Inflammatory macrophage treated with lipopolysaccharide for 4 hours (primary cell): ENCODE measurements at places on chromosomes 1 and 21.
A peak's percentile ranks its signal among the peaks of the same experiment; 100 is the strongest.

GRCh38 chr1:183995322-183996039, 42.0 kb downstream of the COLGALT2 start:
- DNase-seq, result no peak

- no peak for DNase-seq
These were observed 326.0 kb upstream of the RUNX1 start for GRCh38 chr21:35375115-35375514.

DNA sequence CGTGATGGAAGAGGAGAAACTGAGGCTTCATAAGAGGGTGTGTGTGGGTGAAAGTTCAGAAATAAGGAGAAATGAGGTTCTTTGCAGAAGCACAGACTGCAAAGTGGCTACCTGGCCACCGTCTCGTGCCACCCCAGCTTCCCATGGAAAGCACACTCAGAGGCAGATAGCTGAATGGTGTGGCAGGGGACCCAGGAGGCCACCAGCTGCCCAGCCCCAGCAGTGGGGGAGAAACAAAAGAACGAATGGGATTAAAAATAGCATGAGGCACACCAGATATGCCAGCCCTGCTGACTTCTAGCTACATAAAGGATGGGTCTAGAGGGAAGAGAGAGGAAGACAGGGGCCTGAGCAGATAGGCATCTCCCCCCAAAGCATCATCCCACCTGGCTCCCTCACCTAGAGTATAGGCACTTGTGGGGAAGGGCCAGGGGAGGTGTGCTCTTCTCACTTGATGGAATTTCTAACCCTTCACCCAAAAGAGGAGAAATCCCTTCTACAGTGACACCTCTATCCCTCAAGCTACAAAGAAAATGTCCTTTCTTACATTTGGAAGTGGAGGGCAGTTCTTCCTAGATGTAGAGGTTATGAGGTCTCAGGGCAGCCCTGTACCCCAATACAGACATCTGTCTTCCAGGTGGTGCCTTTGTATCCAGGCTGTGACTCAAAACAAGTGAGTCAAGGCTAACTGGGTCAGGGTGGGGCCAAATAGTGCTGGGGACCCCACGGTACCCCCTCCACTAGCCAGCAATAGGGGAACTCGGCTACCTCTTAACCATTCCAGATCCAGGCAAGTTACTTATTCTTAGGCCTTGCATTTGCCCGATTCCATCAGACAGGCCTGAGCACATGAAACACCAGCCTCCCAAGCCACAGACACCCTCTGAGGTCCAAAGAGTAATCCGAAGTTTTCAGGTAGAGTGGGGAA, 3.5 kb downstream of the HDGF start:
- DNase-seq, result no peak

DNA sequence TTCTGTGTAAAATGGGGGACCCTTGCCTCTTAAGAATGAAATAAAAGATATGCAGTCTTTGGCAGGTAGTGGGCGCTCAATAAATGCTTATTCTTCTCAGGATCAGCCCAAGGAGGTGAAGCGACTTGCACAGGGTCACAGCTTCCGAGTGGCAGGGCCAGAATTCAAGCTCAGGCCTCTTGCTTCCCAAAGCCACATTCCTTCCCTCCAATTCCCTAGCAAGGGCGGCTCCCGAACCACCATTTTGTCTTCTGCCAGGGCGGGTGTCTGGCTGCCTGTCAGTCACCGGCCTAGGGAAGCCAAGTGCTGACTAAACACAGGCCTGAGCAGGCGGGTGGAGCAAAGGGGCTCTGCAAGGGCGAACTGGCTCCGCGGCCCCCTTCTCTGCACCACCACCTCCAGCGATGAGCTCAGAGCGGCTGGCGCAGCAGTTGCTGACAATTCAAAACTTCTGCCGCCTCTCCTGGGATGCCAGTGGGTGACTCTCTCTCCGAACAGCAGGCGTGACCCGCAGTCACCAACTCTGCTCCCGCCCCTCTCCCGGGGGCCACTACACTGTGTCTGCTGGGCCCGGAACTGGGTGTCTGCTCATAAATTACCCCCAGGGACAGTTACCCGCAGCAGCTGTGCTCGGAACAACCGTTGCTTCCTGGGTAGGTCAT, 10.8 kb downstream of the GPR3 start:
- DNase-seq, result peak; percentile 43

GRCh38 chr1:232378266-232379062, 251.5 kb downstream of the SIPA1L2 start:
- DNase-seq, result no peak

DNA sequence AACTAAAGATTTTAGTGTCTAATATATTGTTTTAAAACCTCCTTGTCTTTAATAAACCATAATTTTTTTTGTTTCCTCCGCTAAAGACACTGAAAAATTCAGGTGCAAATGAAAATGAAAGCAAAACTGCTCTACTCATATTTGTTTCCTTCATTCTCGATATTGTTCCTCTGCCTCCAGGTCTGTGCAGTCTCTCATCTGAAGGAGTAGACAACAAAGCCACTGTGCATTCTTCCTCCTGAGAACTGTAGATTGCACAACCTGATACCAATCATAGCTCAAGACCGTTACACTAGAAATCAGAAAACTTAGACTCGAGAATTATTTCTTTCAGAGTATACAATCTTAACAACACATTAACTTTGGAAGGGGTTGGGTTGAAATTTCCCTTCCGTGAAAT, 373.1 kb upstream of the CXADR start:
- DNase-seq, result no peak

- no peak for DNase-seq
These were observed 99.2 kb upstream of the KCNK2 start for GRCh38 chr1:214983126-214983869.

- peak; percentile 18 for DNase-seq
These were observed 110.6 kb downstream of the HS2ST1 start for GRCh38 chr1:87024936-87025540.

DNA sequence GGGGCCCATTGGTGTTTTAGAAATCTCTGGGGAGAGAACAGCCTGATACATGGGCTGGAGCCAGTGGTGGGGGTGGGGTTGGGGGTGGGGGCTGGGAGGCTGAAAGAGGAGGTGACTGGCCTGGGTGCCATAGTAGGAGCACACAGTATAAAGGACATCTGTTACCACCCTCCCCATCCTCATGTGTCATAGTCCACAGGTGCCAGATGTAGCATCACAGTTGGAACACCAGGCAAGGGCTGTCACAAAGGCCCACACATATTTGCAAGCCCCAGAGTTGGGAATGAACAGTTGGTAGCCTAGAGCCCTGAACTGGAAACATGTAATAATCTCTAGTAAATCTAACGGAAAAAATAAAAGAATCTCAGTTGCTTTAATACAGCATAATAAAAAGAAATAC, 55.1 kb upstream of the CR2 start:
- no peak for DNase-seq

DNA sequence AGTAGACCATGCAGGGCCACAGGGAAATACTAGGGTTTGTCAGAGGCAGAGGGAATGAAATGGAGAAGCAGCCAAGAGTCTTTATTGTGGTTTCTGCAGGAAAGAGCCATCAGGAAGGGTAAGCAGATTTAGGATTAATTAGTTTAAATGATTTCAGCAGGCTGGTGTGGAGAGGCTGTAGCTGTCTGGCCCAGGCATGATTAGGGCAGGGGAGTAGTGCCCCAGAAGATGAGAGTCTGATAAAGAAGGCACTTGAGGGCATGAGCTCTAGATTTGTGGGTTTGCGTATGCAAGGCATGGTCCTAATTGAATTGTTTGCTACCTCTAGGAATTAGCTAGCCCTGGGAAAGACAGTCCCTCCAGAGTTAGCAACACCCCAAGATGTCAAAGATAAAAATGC, 484.6 kb upstream of the PLXNA2 start:
- no peak for DNase-seq

GRCh38 chr1:77900687-77901293, 12.4 kb downstream of the NEXN start:
- no peak for DNase-seq

GRCh38 chr1:225481738-225482137, 53.9 kb upstream of the LBR start:
- no peak for DNase-seq

DNA sequence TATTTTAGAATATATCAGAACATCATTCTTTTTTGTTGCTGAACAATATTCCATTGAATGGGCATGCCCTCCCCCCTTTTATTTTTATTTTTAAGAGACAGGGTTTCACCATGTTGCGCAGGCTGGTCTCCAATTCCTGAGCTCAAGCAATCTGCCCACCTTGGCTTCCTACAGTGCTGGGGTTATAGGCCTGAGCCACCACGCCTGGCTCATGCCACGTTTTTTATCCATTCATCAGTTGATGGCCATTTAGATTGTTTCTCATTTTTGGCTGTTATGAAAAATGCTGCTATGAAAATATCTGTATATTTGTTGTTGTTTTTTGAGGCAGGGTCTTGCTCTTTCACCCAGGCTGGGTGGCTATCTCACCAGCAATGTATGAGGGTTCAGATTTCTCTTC, 19.8 kb downstream of the SPEN start:
- DNase-seq, result no peak

GRCh38 chr21:45458281-45459170, 53.6 kb downstream of the COL18A1 start:
- DNase-seq, result no peak

GRCh38 chr1:244958593-244958992, 94.2 kb upstream of the HNRNPU start:
- no peak for DNase-seq

DNA sequence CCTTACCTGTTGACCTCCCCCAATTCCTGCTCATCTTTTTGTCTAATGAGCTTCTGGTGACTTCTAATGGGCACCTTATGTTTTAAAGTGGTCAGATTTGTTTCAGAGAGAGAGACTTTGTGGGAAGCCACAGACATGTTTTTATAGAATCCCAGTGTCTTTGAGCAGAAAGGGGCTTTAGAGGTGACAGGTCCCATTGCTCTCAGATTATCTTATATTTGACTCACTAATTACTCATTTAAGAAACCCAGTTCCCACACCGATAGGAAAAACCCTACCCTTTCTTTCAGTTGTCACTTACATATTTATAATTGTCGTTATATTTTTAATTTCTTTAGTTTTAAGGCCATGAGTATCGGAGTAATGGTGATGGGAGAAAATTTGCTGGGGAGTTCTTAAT, 215.5 kb downstream of the CAMTA1 start:
- DNase-seq, result no peak

DNA sequence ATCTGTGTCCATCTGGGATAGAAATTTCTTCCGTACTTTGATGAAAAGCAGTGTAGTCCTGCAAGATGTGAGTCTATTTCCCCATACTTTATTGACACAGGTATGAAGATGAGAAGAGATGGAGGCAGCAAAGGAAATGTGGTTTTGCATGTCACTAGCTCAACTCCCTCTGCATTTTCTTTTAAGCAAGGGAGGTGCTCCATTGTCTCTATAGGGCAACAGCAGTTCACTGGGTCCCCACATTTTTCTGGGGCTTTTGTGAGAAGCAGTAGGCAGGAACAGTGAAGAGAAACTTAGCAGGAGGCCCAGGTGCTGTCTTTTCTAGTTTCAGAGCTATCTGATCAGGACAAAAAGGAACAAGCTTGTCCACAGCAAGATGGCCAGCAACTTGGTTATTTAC, 37.1 kb downstream of the C21orf91 start:
- no peak for DNase-seq

GRCh38 chr1:214923278-214923915, 159.1 kb upstream of the KCNK2 start:
- no peak for DNase-seq

- DNase-seq, result no peak
These were observed 140.4 kb upstream of the C1orf105 start for GRCh38 chr1:172279939-172280636.

DNA sequence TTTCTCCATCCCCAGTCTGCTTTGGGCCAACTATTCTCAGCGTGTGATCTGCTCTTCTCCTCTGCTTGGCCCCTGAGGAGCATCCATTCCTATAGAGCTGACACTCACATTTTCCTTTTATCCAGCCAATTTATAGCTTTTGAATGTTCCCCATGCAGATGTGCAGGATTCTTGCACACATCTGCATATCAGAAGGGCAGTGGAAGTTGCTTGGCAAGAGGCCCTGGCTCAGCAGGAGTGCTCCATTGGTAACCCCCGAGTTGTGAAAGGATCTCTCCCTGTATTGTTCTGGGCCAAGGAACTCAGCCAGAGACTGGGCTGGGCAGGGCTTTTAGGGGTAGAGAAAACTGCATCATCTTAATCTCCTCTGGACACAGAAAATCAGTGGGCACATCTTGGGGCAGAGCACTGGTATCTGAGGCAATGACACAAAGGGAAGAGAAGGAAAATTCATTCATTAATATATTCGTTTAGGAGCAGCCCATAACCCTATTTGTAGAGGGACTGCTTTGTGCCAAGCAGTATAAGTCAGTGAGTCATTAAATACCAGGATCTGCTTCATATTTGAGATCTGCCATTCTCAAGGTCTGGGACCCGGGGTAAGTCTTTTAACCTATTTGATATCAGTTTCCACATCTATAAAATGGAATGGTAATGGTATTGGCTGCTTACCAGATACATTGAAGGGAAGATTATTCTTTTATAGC, 31.0 kb upstream of the BEND5 start:
- no peak for DNase-seq
